ENCODE measurements at places on chromosomes 16 and 17.

DNA sequence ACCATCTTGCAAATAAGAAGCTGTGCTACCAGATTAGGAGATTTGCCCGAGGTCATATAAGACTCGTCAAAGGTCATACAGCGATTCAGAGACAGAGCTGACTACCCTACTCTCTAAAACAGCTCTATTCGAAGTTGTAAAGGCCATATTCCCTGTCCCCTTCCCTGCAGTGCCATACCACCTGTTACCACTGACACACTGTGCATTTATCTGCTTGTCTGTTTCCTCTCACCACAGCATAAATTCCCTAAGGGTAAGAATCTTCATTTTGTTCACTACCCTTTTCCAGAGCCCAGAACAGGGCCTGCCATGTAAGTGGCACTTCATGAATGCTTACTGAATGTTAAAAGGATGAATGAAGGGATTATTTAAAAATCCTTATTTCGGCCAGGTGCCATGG is 3.4 kb upstream of the KSR1 start:
- DNase-seq = no peak

DNA sequence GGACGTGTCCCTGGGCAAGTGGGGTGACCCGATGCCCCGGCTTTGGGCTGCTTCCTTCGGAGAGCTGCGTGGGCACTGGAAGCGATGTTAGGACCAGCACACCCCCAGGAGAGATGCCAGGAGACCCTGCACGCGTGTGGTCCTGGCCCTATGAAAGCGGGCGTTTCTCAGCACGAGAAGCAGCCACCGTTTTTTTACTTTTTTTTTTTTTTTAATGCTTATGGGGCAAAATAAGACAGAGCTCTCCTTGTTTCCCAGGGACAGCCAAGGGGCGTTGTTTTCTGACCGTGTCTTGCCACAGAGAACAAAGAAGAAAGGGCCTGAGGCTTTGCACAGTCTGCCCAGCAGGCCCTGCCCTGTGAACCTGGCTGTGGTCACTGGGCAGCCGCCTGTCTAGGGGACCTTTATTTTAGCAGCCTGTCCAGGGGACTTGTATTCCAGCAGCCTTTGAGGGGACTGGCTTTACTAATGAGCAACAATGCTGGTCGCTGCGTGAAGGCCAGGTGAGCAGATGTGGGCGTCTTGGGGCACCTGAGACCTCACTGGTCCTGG is 996 bp downstream of the SLC25A10 start:
- no peak for DNase-seq

- DNase-seq = no peak
Measured at GRCh38 chr17:45791935-45792334, 7.8 kb downstream of the CRHR1 start.

DNA sequence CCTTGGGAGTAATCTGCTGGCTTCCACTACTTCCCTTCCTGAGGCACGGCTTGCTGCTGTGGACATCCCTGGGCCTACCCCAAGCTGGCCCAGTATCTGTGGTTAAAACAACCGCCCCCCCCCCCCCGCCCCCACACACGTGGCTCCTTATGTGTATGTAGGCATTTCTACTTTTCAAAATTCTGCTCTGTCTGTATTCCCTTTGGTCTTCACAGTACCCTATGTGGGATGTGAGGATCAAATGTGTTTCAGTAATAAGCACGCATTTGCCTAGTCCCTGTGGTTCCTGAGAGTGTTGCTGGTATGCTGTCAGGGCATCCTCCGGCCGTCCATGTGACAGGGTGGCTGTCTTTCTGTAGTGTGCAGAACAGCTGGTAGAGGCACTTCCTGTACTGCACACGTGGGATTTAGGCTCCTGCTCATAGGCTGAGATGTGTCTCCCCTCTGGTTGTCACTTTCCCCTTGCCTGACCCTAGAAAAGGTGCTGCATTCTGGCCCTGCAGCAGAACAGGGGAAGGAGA is 2.2 kb downstream of the NT5M start:
- no peak for DNase-seq

DNA sequence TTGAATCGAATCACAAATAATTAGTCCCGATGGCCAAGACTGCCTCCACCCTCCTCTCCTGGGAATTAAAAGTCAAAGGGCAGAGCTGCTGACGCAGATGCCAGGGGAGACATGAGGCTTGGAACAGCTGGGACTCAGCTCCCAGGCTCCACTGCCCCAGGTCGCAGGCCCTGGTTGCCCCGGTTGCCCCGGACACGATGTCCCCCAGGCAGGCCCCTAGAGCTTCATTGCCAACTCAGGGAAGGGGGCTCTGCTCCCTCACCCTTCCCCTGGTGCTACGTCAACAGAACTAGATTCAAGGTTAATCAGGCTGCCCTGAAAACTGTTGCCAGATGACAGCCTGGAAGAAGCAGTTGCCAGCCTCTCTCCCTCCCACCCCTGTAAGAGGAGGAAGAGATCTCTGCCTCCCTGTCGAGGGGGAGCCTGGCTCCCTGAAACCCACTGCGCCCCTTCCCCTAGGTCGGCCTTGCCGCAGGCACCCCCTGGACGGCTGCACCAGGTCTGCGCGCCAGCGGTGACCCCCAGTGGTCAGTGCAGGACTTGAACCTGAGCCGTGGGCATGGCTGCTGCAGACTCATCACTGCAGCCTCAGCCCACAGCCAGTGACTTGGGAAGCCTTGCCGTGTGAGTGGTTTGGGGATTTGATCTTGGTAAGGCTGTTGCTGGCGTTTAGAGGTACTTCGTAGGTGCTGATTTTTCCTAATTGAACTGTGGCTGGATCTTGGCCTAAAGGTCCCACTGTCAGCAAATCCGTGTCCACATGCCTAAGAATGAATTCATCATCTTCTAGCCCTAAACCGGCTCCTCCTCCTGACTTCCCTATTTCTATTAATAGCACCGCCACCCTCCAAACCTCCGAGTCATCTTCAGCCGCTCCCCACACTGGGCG is 84.1 kb upstream of the TOB1 start:
- DNase-seq = peak; percentile 53

- no peak for DNase-seq
Measured at GRCh38 chr17:72192800-72193192, 72.0 kb downstream of the SOX9 start.

DNA sequence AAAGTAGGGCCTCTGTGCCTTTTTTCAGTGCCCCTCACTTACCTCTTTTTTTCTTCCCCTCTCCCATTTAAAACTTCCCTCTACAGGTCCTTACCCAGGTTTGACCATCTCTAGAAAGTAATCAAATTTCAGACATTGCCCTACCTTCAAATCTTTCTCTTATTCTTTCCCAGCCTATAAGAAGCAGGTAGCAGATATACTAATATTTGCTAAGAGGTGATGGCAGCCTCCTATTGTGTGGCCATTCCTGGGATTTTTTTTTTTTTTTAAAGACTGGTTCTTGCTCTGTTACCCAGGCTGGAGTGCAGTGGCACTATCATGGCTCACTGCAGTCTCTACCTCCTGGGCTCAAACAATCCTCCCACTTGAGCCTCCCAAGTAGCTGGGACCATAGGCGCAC is 111.1 kb upstream of the HAS3 start:
- DNase-seq = no peak
